ENCODE measurements at places on chromosomes 4 and X. TPM values are rescaled to one million over a fixed set of nuclear protein-coding genes. Genes with fewer than 3 reads are reported as not detected.

- H3K4me3 ChIP-seq = no peak overlapping the region
- no peaks in the 10 kb centered on the region for H3K4me1 ChIP-seq
- no peaks in the 10 kb centered on the region for H3K27me3 ChIP-seq
- H3K27ac ChIP-seq = no peak overlapping the region
- no peaks in the 10 kb centered on the region for H3K36me3 ChIP-seq
Measured at GRCh38 chr4:64899563-64899962, 490.3 kb upstream of the TECRL start.

- H3K27me3 ChIP-seq = no peaks in the 10 kb centered on the region
- no peak for DNase-seq
- no peak overlapping the region for H3K4me3 ChIP-seq
Measured at GRCh38 chr4:152200511-152201333, 335.2 kb downstream of the FBXW7 start.

DNA sequence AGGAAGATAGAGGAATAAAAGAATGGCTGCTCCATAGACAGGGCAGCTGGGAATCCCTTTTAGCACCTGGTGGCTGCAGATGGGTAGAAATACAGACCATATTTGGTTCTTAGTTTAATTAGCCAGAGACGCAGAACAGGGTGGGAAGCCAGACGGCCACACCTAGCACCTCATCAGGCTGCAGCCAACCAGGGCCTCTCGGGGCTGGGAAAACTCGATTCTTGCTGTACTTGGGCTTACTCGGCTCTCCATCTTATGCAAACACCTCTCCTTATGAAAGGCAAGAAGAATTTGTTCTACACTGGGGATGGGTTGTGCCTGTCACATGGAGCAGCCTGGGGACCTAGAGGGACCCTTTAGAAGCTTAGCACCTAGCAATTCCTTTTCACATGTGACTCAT, 19.7 kb downstream of the IRAK1 start:
- no peak overlapping the region for H3K27ac ChIP-seq
- no peaks in the 10 kb centered on the region for H3K27me3 ChIP-seq
- no peaks in the 10 kb centered on the region for H3K36me3 ChIP-seq
- peaks cover 12% of the 10 kb centered on the region for H3K4me1 ChIP-seq

The CYP4V2 gene
- total RNA-seq = 56.6 TPM

GRCh38 chrX:124455966-124456365, 109.6 kb downstream of the SH2D1A start:
- DNase-seq = no peak
- H3K4me1 ChIP-seq = no peaks in the 10 kb centered on the region
- no peak overlapping the region for H3K27ac ChIP-seq
- H3K4me3 ChIP-seq = no peak overlapping the region
- H3K27me3 ChIP-seq = no peaks in the 10 kb centered on the region
- no peaks in the 10 kb centered on the region for H3K36me3 ChIP-seq

GRCh38 chr4:57051095-57051494, 59.1 kb downstream of the IGFBP7 start:
- H3K27me3 ChIP-seq = no peaks in the 10 kb centered on the region
- no peaks in the 10 kb centered on the region for H3K36me3 ChIP-seq
- H3K4me3 ChIP-seq = no peak overlapping the region
- no peak overlapping the region for H3K27ac ChIP-seq
- H3K4me1 ChIP-seq = peaks cover 1% of the 10 kb centered on the region

DNA sequence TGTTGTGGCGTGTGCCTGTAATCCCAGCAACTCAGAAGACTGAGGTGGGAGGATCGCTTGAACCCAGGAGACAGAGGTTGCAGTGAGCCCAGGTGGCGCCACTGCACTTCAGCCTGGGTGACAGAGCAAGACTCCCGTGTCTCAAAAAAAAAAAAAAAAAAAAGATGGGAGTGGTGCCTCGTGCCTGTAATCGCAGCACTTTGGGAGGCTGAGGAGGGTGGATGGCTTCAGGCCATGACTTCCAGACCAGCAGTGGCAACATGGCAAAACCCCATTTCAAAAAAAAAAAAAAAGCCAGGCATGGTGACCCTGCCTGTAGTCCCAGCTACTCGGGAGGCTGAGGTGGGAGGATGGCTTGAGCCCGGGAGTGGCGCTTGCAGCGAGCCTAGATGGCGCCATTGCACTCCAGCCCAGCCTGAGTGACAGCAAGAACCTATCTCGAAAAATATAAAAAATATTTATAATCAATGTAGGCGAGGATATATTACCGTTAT, 27.0 kb downstream of the EIF2S3 start:
- DNase-seq = peak; percentile 11
- H3K4me3 ChIP-seq = no peak overlapping the region
- no peak overlapping the region for H3K27ac ChIP-seq
- peaks cover 8% of the 10 kb centered on the region for H3K36me3 ChIP-seq
- no peaks in the 10 kb centered on the region for H3K4me1 ChIP-seq

- peak; percentile 16 for DNase-seq
- peak overlapping the region; percentile 66 for H3K27ac ChIP-seq
- no peak overlapping the region for H3K4me3 ChIP-seq
- H3K27me3 ChIP-seq = no peaks in the 10 kb centered on the region
- H3K36me3 ChIP-seq = no peaks in the 10 kb centered on the region
Measured at GRCh38 chrX:136065044-136065671, 79.9 kb downstream of the SLC9A6 start.

The GPC4 gene
- 29.1 TPM for total RNA-seq

- H3K36me3 ChIP-seq = no peaks in the 10 kb centered on the region
- H3K27me3 ChIP-seq = no peaks in the 10 kb centered on the region
- no peak overlapping the region for H3K27ac ChIP-seq
- H3K4me3 ChIP-seq = no peak overlapping the region
- no peak for DNase-seq
- no peaks in the 10 kb centered on the region for H3K4me1 ChIP-seq
Measured at GRCh38 chr4:77827343-77827742, 8.2 kb upstream of the CNOT6L start.

All from tibial nerve (tissue), 4 donors.